Activated CD4-positive, alpha-beta T cell treated with anti-CD3 and anti-CD28 coated beads for 4 hours (primary cell): ENCODE measurements at places on chromosomes 4 and X.

DNA sequence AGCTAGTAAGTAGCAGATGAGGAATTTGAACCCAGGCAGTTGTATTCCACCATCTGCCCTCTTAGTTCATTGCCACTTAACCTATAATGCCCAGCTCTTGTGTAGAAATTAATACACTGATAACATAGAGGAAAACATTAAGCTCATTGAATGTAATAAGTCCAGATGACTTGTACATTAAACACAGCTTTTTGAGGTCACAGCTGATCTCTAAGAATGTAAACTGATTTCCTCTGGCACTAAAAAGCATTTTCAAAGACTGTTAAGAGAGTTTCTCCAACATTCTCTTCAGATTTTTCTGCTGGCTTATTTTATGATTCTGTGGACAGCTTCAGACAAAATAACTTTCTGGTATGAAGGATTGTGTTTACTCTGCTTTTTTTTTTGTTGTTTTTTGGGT, 42.7 kb downstream of the HPRT1 start:
- no peak for DNase-seq

GRCh38 chrX:2401201-2401589, 99.6 kb downstream of the DHRSX start:
- no peak for DNase-seq

DNA sequence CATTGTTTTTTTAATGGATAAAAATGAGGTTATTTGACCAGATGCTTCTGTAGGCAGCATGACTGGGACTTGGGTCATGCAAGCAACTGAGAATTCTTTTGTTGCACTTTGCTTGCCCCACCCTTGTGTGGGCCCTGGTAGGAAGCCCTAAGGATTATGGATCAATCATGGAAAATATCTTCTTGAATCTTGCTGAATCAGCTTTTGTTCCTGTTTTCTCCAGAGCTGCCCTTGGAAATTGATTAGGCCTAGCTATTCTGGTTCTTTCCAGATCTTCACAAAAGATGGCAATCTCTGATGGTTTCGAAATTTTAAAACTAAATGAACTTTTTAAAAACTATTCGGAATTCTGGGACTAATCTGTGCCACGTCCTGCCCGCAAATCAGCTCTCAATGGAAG, 58.6 kb downstream of the PRRG1 start:
- DNase-seq: no peak

DNA sequence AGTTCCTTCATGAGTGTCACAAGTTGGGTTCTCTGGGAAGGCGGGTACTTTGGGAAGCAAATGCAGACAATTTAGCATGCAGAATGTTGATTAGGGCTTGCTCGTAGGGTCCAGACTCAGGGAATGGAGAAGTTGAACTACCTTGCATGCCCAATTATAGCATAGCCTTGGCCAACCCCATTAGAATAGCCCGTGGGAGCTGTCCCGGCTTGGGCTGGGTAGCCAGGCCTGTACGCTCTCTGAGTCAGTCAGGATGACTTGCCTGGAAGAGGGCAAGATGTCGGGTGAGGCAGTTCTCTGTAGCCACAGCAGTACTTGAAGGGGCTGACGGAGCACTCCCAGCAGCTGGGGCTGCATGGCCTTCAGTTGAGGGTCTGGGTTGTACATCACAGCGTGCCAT, 19.5 kb downstream of the KIAA0232 start:
- no peak for DNase-seq

GRCh38 chr4:823176-823760, 2.7 kb downstream of the CPLX1 start:
- no peak for DNase-seq

DNA sequence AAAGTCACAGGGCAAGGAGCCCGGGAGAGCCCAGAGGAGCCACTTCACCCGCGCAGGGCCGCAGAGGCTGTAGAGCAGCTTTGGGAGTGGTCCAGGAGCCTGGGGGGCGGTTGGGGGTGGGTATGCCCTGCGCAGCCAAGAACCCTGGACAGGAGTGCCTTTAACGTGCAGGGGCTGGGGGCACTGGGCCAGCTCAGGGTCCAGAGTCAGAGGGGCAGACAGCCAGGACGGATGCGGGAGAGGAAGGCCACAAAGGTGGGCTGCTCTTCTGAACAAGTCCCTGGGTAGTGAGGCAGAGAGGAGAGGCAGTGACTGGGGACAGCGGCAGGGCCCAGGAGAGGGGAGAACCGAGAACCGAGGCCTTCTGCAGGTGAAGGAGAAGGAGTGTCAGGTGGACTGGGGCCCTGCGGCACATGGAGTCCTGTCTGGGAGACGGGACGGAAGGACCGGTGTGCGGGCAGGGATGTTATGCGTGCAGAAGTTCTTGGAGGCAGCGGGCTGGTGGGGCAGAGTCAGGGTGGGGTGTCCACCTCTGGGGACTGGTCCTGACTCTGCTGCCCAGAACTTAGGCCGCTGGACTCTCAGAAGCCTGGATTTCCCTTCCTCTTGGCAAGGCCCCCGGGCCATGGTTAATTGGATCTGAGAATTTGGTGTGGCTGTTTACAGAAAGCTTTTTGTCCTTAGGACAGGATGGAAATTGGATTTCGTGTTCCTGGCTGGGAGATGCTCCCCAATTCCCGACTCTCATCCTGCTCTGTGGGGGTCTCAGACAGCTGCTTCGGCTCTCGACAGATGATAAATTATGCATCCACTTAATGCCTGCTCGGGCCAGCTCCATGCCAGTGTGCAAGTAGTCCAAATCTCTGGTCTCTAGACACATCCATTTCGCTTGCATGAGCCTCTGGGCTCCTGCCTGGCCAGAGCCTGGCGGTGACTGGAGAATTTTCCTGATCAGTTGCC, 31.9 kb downstream of the ADRA2C start:
- DNase-seq: no peak
